ENCODE measurements at places on chromosomes 5 and 9.

DNA sequence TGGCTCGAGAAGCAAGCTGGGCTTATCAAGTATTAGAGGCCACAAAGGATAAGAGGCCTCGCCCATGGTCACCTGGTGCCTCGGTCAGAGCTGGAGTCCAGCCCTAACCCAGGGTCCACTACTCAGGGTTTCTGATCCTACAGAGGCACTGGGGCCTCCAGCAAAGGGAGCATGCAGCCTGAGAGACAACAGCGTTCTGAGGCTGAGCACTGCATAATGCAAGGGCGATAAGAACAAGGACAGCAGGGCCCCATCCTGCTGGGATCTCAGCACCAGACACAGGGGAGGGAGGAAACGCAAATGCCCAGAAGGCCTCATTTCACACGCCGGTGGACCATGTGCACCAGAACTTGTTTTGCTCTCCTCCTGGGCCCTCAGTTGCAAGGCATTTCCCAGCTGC is 63.0 kb downstream of the C5orf15 start:
- DNase-seq = no peak

DNA sequence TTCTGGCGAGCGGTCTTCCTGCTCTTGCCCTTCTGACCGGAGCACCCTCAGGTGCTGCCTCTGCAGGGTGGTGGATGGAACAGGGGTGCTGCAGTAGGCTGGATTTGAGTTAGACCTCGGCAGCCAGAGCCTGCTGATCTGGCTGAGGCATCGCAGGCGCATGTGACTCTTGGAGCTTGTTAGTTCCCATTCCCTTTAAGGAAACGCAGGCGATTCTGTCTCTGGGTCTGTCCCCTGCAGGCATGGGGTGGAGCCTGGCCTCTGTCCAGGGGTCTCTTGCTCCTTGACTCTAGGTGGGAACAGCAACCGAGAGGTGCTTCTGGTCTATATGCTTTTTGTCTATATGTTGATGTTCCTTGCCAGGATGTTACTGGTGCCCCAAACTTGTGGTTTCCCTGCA is 3.1 kb downstream of the WNK2 start:
- no peak for DNase-seq

DNA sequence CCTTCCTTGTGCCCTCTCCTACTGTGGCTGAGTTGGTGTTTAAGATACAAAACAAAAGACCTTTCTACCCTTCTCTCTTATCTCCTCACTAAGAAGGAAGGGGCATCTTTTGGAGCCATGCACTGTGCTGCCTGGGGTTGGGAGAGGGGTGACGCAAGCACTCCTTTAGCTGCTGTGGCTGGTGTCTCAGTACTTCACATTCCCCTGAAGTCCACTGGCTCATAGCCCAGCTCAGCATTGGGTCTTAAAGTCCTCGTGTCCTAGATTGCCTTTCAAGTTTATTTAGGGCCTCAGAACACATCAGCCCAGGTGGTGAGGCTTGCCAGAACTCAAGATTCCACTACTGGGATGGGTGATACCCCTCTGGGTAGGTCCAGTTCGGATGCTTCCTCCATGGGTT is 325.9 kb upstream of the CYLC2 start:
- DNase-seq = no peak

GRCh38 chr5:9834871-9835770 is 205.0 kb upstream of the TAS2R1 start:
- DNase-seq = no peak

DNA sequence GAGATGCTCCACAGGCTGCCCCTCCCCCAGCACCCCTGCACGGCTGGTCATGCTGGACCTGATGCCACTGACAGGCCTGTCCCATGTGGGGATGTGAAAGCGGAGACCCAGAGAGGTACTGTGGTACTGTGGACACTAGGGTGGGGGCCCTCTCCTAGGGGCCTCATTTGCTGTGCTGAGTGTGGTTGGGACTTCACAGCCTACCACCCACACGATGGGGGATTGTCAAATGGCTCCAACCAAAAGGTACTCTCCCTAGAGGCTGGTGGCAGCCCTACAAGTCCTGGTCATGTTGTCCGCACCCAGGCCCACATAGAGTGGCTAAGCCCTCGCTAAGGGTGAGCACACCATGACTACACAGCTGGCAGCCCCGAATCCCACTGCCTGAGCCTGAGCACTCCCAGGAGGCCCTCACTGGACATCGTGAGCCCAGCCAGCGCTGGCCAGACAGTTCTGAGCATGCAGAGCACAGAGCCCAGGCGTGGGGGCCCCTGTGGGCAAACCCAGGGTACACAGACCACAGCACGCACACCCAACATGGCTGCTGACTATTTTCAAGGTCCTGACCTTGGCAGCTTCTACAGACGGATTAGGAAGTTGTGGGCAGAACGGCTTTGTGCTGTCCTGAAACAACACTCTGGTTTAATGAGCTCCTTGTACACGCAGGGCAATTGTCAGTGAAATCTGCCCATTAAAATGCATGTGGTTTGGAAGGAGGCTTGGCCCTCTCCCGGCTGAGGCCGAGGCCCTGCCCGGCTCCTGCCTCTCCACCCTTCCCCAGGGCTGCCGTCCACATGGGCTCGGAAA is 214.1 kb downstream of the HSPA4 start:
- DNase-seq = no peak

GRCh38 chr5:72355706-72356299 is 35.6 kb downstream of the PTCD2 start:
- no peak for DNase-seq

DNA sequence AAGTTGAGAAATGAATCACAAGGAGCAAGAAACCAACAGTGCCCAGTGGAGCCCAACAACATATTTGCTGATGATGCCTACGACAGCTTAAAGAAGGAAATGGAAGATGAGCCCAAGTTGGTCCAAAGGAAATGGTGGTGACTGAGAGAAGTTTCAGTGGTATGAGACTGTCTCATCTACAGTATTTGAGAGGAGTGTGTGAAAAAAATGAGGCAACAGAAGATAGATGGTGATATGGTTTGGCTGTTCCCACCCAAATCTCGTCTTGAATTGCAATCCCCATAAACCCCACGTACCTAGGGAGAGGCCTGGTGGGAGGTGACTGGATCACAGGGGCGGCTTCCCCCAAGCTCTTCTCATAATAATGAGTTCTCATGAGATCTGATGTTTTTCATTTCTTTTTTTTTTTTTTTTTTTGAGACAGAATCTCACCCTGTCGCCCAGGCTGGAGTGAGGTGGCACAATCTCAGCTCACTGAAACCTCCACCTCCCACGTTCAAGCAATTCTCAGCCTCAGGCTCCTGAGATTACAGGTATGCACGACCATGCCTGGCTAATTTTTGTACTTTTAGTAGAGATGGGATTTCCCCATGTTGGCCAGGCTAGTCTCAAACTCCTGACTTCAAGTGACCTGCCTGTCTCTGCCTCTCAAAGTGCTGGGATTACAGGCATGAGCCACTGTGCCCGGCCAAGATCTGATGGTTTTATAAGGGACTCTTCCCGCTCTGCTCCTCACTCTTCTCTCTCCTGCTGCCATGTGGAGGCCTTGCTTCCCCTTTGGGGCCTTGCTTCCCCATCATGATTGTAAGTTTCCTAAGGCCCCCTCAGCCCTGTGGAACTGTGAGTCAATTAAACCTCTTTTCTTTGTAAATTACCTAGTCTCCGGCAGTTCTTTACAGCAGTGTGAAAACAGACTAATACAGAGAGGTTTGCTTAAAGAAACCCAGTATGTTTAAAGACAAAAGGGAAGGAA is 30.2 kb downstream of the EFCAB9 start:
- DNase-seq = no peak

- DNase-seq = no peak
Measured at GRCh38 chr9:123556464-123557435, 200.8 kb downstream of the CRB2 start.

- no peak for DNase-seq
Measured at GRCh38 chr5:178194026-178194425, 6.9 kb upstream of the GMCL2 start.

DNA sequence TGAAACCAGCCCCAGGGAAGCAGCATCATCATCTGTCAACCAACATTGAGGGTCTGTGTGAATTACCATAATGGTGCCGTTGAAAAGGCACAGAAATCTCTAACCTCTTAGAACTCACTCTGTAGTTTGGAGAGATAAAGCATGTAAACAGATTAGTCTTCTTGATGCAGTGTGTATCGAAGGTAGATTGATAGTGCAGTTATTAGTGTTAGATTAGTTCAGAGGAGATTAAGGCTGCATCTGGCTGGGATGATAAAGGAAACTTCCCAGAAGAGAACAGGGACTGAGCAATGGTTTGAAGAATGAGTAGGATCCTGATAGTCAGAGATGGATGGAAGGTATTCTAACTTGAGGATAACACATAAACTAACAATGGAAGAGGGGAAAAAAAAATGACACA is 651.5 kb downstream of the TLE1 start:
- DNase-seq = no peak

GRCh38 chr5:150469718-150470469 is 20.4 kb upstream of the RPS14 start:
- no peak for DNase-seq

DNA sequence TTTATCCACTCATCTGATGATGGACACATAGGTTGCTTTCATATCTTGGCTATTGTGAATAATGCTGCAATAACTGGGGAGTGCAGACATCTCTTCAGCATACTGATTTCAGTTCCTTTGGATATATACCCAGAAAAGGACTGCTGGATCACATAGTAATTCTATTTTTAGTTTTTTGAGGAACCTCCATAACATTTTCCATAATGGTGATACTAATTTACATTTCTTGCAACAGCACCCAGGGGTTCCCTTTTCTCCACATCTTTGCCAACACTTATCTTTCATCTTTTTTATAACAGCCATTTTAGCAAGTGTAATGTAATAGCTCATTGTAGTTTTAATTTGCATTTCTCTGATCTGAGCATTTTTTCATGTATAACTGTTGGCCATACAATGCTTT is 34.1 kb upstream of the NR4A3 start:
- DNase-seq = no peak

DNA sequence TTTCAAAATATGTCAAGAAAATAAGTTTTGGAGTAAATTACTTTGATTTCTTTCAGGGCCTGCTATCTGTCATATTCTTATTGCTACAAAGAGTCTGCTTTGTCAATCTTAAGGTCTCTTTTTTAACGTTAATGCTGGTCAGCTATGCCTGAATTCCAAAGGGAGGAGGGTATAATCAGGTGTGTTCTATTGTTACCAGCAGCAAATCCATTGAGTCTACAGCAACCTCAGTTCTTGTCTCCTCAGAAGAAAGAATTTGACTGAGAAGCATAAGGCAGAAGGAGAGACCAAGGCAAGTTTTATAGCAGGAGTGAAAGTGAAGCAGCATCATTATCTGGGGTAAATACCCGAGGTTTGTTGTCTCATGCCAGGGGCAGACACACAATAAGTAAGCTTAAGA is 23.7 kb upstream of the MINAR2 start:
- no peak for DNase-seq

DNA sequence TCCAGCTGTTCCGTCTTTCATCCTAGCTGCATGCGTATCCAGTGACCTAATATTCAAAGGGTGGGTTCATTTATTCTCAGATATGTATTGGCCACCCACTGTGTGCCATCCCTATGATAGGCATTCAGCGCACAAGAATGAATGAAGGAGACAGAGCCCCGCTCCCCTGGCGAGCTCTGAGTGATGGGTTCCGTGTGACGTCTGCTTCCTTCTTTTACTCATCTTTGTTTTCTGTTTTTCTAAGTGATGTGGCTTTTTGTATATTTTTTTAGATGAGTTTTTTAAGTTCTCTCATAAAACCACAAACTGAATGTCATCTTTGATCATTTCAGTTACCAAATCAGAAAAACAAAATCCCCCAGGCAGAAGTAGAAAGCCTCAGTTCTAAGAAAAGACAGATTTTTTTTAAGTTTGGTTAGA is 168.3 kb upstream of the OTULINL start:
- peak; percentile 27 for DNase-seq

GRCh38 chr9:69317894-69318293 is 7.1 kb upstream of the ENTREP1 start:
- no peak for DNase-seq

GRCh38 chr9:126745574-126746411 is 59.0 kb upstream of the ZBTB43 start:
- no peak for DNase-seq

Measured in T-helper 22 cell (primary cell).